ENCODE measurements at places on chromosomes 7 and 10.

- no peak for DNase-seq
Measured at GRCh38 chr10:48335788-48336187, 29.3 kb downstream of the MAPK8 start.

DNA sequence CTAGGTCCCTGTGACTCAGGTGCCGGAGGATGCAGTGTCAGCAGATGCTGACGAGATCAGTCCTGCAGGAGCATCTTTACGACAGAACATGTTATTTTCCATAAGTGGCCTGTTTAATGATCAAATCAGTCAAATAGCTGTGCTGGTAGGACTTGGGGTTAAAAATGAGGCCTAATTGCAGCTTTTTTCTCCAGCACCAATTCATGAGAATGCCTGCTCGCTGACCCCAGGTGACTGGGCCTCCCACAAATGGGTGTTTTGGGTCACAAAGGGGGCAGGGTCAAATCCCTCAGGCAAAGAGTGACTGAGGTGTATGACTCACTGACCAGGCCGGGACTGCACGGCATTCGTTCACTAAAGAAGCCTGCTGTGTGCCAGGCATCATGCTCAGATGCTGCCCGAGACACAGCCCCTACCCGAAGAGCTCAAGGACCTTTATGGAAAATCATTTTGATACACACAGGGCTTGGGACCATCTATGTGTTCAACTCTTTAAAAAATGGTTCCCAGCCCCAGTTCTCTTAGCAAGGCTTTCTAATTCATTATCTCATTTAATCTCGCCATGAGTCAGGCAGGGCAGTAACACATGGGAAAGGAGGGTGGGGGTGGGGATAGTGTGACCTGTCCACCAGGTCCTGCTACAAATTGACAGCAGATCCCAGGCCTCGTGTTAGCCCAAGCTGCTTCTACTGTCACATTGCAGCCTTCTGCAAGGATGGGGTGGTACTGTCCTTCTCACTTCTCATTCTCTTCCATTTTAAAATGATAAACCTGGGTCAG is 21.1 kb downstream of the ZNF775 start:
- DNase-seq = no peak

GRCh38 chr10:105139363-105139896 is 498.3 kb downstream of the SORCS3 start:
- no peak for DNase-seq

DNA sequence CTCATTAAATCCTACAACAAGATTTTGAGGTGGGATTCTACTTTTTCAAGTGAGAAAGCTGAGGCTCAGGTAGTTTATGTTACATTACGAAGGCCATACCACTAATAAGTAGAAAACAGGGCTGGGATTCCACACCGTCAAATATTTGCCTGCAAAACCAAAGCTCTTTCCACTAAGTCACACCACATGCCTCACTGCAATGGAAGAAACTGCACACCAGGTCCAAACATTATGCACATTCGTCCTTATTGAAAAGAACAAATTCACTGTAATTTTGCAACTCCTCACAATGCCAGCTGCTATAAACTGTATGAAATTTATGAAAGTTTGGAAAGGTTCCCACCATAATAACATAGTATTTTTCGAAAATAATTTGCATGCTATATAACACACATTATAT is 66.5 kb downstream of the DGKB start:
- DNase-seq = no peak

GRCh38 chr7:116548506-116548905 is 23.7 kb downstream of the CAV1 start:
- DNase-seq = no peak

DNA sequence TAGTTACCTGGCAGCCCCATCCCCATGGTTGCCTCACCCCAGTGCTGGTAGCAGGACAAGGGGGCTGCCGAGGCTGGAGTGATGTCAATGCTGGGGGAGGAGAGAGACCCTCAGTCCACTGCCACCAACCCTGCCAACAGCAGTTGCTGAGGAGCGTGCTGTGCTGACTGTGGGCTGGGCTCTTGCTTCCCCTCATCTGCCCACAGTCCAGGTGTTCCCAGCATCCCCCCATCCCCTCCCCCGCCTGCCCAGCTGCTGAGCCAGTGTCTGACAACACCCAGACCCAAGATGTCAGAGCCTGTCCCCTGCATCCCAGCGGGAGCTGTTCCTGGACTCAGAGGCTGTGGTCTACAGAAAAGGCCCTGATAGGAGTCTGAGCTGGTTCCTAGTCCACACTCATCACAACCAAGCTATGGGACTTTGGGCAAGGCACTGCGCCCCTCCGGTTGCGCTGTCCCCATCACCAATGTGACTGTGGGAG is 14.6 kb upstream of the PSAP start:
- no peak for DNase-seq

- no peak for DNase-seq
Measured at GRCh38 chr10:35452171-35452570, 115.9 kb downstream of the CCNY start.

GRCh38 chr7:156543699-156544598 is 96.6 kb upstream of the RNF32 start:
- no peak for DNase-seq

DNA sequence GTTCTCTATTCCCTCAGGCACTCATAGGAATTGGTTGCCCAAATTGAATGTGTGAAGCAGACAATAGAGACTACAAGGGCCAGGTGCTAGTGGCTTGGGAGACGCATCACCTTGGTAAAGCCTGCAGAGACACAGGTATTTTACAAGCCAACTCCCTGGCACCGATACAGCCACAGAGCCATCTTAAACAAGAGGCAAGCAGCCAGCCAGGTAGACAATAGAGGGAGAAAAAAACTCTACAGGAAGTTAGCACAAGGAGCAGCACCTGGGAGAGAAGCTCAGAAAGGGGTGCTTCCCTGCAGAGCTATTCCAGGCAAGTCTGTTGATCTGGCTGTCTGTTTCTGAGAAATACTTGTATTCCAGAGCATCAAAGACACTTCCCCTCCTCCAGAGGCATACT is 43.0 kb upstream of the CDK1 start:
- DNase-seq = no peak

DNA sequence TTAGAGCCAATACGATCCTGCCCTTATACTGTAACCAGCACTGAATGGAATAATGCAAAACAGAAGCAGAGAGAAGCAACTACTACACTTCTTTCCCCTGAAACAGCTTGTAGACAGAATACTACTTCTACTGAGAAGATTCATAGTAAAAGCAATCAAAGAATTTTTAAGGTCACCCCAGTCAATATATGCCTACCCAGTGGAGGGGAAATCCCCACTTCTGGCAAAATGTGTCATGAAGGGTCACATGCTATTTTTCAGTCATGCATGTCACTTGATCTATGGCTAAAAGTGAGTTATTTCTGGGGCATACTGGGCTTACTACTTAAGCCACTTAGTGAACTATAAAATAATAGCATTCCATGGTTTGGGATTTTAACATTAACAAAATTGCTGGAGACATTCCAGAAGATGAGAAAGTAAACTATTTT is 25.6 kb downstream of the IRF5 start:
- no peak for DNase-seq

- no peak for DNase-seq
Measured at GRCh38 chr7:97118306-97118917, 914 bp downstream of the SDHAF3 start.

DNA sequence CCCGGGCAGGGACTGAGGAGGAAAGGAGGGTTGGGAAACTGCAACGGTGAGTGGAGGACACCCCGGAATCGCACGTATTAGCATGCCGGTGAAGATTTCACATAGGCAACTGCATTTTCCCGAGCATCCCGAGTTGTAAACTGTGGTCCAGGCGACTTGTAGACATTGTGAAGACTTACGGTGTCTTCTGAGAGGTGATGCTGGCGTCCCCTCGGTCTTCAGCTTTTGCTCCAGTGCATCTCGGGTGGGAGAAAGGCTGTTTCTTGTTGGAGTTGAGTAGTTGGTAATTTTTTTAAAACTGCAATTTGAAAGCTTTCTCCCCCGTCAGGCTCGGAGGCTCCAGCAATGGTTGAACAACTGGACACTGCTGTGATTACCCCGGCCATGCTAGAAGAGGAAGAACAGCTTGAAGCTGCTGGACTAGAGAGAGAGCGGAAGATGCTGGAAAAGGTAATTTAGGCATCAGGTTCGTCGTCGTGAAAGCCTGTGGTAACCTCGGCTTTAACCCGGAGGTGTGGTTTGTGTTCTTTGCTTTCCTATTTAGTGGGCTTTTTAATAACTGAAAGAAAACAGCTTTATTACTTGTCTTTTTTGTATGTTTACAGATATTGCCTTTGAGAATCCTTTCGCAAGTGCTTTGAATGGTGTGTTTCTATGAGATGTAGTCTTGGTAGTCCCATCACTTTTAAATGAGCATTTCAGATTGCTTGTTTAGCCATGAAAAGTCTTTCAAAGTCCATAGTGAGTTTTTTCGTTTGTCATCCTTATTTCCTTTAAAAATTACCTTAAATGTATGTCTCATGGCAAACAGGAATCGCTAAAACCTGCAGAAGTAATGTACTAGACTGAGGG is 687 bp downstream of the HELLS start:
- DNase-seq = no peak

DNA sequence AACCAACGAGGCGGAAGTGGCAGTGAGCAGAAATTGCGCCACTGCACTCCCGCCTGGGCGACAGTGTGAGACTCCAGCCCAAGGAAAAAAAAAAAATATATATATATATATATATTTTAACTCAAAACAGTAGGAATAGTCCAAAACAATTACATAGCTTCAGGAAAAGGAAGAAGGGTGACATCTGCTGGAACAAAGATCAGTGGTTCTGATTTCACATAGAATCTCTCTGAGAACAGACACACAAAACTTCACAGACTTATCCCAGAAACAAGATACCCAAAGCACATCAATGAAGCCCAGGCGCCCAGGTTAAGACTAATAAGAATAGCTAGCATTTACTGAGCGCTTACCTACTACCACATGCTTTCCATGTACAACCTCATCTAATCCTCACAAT is 45.0 kb downstream of the DNMBP start:
- DNase-seq = no peak

DNA sequence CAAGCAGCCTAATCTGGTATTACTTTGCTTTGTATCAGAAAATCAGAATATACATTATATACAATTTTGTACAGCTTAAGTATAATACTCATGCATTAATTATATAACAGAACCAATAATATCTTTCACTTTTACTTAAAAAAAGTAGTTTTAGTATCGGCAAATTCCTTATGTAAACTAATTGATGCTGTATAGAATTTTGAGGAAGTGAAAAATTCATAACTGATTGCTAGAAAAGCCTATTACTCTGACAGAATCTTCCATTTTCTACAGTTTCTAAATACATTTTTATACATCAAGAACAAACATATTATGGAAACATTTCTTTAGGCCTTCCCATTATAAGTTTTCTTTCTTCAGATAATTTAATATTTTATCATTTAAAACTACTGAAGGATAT is 124.0 kb upstream of the GPR22 start:
- no peak for DNase-seq

DNA sequence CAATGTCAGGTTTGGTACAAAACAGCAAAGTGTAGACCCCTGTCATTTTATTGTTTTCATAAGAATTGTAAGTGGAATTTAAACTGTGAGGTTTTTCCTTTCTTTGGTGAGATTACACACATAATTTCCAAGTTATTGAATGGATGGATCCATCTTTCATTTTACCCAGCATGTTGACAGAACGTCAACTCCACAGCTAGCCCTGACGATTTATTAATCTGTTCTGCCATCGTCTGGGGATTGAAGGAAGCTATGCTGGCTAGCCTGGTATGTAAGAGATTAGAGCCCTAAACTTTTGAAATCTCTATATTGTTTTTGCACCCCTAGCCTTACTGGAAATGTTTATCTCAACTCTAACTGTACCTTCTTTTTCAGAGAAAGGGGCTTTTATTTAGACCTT is 8.6 kb downstream of the WNT16 start:
- DNase-seq = no peak

DNA sequence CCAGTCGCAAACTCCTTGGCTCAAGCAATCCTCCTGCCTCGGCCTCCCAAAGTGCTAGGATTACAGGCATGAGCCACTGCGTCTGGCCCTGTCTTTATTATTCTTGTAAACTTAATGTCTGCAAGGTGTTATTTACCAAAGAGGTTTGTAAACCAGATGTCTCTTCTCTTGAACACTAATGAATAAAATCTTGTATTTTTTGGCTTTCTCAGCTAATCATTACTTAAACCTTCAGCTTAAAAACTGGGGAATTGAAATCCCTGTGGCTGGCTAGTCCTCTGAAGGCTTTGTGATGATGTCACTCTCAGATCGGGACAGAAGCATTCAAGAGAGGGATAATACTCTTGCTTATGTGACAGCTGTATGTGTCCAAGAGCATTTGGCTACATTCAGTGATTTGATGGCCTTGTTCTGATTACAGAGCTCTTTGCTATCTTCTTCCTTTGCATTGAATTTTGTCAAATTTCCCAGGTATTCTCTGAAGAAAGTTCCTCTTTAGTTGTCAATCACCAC is 130.3 kb downstream of the BICC1 start:
- DNase-seq = no peak

DNA sequence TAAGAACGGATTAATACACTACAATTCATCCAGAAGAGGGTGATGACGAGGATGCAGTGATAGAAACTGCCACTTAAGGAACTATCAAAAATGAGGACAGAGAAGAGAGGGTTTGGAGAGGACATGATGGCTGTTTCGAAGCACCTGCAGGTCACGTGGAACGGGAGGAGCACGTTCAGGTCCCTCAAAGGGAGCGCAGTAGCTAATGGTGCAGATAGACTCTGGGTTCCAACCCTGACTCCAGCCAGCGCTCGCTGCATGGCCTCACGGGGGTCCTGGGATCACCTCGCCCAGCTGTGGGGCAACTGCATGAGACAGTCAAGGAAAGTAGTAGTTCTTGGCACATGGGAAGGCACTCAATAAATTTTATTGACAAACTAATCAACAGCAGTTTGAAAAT is 208.6 kb upstream of the RNF32 start:
- DNase-seq = no peak

GRCh38 chr10:77580482-77580881 is 57.1 kb downstream of the KCNMA1 start:
- DNase-seq = no peak

GRCh38 chr7:155208681-155209477 is 88.8 kb upstream of the INSIG1 start:
- DNase-seq = no peak

DNA sequence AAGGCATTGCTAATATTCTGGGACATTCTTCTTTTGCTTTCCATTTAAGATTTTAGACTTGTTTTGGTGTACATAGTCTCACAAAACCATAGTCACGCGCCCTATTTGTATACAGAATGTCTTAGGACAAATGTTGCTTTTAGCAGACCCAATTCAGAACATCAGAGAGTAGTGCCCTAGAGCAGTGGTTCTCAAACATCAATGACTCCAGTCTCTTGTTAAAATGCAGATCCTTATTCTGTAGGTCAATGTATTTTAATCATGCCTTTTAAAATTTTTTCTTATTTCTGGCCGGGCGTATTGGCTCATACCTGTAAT is 127.4 kb upstream of the EFCAB10 start:
- no peak for DNase-seq

GRCh38 chr7:26188206-26188956 is 12.2 kb downstream of the HNRNPA2B1 start:
- no peak for DNase-seq

Measured in NCI-H1048 (cell line).